DMS79 (cell line): ENCODE measurements at places on chromosomes 7 and 10.

GRCh38 chr7:17681965-17682364 lies 258.3 kb downstream of the SNX13 start:
- DNase-seq: no peak

- no peak for DNase-seq
Observed at GRCh38 chr7:2661602-2662272, 26.3 kb upstream of the AMZ1 start.

GRCh38 chr10:30491916-30492515 lies 58.0 kb downstream of the MAP3K8 start:
- no peak for DNase-seq

DNA sequence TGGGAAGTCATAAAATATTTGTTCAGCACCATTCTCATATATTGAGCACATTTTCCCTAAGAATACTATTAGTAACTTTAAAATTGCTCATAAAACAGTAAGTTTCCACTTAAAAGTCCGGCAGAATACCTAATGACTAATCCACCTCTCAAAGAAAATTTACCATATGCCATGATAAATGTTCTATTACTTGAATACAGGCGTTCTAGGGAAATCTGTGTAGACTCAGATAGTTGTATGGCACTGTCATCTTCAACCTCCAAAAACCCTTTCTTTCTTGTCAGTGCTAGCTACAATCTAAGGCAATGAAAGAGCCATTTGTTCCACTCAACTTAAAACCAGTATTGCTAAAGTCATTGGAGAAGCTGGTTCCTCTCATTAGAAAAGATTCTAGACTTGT lies 7.3 kb downstream of the GPR37 start:
- DNase-seq: no peak

GRCh38 chr7:19491371-19491770 lies 217.5 kb downstream of the POLR1F start:
- no peak for DNase-seq

GRCh38 chr7:40509287-40509996 lies 374.6 kb downstream of the SUGCT start:
- DNase-seq: no peak

- no peak for DNase-seq
Observed at GRCh38 chr10:117539903-117540639, 2.5 kb upstream of the EMX2 start.

DNA sequence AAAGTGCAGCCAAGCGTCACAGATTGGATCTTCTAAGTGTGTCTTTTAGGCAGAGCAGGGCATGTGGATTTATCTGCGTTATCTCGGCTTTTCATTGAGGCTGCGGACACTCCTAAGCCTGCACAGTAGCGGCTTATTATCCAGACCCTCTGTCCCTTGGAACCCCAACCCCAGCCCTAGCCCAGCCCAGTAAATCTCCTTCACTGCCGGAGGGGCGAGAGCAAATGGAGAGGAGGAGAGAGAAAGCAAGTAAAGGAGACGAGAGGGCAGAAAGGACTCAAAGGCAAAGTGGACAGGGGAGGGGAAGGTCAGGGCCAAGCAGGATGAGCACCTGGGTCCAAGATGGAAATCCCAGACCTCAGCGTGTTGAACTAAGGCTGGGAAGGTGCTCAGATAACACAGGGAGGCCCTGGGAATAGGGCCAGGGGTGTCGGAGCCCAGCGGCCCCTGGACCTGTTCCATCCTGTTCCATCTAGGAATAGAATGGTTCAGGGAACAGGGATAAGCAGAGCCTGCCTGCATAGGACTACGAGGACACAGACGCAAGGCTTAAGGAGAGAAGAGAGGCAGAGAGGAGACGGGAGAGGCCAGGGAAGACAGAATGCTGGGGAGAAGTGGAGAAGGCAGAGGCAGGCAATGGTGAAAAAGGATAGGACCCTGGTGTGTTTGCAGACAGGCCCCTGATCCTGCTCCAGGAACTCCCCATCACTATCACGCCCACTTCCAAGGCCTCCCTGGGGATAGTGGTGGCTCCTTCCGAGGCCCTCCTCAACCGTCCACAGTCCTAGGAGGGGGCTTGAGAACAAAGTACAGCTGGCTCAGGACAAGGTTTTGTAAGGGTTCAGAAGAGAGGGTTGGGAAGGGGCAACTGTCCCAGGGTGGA lies 99.6 kb downstream of the CHST15 start:
- DNase-seq: no peak

DNA sequence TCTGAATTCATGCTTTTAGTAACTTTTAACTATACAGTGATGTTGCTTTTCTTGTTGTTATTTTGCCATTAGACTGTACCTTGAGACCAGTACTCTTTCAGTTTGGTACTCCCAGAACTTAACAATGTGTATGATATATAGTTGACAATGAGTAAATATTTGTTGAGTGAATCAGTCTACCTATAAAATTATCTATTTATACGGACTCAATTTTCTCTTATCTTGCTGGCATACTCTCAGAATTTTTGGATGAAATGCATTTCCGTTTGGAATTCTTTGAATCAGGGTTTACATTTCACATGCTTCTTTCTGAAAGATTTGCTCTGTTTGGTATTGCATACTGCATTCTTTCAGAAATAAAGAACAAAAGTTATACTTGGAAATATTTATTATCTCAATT lies 47.8 kb upstream of the LRRC17 start:
- no peak for DNase-seq

DNA sequence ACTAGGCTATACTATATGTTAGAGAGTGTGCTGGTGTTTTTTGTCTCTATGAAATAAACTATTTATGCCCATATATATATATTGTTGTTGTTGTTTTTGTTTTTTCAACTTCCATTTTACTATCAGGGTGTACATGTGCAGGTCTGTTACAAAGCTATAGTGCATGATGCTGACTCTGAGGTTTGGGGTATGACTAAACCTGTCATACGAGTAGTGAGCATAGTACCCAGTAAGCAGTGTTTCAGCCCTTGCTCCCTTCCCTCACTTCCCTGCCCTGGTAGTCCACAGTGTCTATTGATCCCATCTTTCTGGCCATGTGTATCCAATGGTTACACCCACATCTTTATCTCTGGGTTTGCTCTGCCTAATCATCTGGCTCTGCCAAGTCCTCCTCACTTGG lies 101.8 kb downstream of the FAS start:
- no peak for DNase-seq

GRCh38 chr7:120467676-120468075 lies 194.7 kb downstream of the KCND2 start:
- no peak for DNase-seq

DNA sequence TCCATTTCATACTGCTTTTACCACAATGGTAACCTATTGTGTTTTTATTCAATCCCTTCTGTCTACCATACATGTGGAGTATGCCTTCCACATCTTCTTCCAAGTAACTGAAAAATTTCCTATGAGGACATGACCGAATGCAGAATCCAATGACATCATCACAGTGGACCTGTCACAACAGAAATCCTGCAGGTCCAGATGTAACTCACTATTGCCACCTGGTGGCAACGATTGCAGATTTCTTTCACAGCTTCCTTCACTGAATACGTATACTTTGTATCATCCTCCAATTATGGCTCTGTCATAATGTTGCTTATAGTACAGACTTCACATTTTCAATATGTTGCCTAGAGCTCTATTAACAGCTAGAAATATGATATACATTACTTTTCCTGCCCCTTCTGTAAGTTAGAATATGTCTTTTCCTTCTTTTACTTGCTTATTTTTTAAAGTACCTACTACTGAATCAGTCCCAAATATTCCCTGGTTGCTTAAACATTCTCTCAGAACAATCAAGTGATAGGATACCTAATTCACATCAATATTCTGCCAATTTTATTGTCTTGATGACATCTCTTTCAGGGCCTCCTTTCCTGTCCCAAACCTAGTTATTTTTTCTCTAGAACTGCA lies 45.4 kb downstream of the SLC13A1 start:
- no peak for DNase-seq

DNA sequence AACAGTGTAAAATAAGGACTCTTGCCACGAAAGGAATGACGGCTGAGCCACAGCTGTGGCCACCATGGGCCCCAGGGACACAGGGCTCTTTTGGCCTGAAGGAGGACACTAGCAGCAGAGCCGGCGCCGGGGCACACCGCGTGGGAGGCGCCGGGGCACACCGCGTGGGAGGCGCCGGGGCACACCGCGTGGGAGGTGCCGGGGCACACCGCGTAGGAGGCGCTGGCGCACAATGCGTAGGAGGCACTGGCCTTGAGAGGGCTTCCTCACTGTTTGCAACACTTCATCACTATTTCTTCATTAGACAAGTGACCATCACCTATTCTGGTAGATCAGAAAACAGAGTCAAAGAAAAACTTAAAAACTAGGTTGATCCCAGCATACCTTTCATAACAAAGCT lies 23.4 kb downstream of the ESYT2 start:
- no peak for DNase-seq

- no peak for DNase-seq
Observed at GRCh38 chr7:135803143-135803542, 54.5 kb upstream of the FAM180A start.

DNA sequence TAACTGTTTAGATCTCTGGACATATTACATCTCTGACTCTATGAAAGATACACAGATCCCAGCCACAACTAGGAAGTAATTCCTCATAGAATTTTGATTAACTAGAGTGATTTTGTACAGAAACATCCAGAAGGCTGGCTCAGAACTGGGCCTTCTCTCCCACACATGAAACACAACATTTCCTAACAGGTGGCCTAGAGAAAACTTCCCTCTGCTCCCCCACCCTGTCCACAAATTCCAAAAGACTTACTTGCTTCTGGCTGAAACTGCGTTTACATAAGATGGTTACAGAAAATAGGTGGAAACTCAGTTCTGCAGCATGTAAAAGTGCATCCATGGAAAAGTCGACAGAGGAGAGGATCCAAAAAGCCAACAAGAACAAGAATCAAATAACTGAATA lies 132.9 kb downstream of the FZD1 start:
- no peak for DNase-seq

DNA sequence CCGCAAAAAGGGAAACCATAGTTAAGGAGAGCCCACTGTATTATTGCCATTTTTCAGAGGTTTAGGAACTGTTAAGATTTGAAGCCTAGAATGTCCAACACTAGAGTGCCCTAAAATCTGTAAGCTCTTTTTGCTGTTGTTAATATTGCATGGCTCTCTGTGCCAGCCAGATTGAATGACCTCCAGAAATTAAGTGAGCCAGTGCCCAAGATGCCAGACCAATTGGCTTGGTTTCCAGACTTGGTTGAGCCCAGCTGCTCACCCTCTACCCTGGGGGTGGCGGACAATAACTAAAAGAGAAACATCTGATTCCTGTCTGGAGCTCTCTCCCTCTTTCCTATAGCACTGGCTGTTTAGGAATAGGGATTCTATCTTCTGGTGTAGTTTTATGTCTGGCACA lies 340.1 kb downstream of the PHF14 start:
- DNase-seq: no peak

- DNase-seq: no peak
Observed at GRCh38 chr7:108561047-108561619, 8.4 kb downstream of the THAP5 start.

GRCh38 chr10:61410353-61411070 lies 42.7 kb downstream of the TMEM26 start:
- DNase-seq: no peak

DNA sequence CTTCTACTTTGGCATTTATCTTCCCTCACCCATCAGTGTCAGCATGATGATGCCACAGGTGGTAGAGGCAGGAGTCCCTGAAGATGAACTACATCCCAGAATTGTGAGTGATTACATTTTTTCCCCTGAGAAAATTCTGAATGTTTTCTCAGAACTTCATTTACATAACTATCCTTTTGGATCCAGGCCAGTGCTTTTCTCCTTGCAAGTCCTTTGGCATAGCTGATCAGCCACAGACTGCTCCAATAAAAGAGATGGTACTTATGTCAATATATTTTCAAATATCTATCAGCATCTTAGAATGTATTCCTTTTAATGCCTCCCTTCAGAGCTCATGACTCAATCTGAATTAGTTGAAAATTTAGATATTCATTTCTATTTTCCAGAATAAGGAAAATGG lies 135.5 kb downstream of the IQUB start:
- DNase-seq: no peak

DNA sequence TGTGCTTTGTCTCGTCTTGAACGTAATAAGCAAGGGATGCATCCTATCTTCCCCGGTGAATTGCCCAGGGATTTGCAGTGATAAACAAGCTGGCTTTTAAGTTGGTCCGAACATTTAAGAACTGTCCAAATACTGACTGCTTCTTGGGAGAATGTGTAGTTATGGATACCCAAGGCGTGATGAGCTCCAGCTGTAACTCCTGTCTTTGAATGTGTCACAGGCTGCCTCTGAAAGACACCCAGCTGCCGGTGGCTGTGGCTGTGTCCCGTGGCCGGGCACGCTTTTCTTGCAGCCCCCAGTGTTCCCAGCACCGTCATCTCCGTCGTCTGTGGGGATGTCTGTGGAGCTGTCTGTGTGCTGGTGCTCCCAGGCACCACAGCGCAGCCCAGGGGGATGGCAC lies 118.1 kb downstream of the GLRX3 start:
- DNase-seq: no peak

- DNase-seq: no peak
Observed at GRCh38 chr7:152894295-152895170, 135.0 kb downstream of the ACTR3B start.

- no peak for DNase-seq
Observed at GRCh38 chr7:114649689-114650088, 235.1 kb downstream of the FOXP2 start.

DNA sequence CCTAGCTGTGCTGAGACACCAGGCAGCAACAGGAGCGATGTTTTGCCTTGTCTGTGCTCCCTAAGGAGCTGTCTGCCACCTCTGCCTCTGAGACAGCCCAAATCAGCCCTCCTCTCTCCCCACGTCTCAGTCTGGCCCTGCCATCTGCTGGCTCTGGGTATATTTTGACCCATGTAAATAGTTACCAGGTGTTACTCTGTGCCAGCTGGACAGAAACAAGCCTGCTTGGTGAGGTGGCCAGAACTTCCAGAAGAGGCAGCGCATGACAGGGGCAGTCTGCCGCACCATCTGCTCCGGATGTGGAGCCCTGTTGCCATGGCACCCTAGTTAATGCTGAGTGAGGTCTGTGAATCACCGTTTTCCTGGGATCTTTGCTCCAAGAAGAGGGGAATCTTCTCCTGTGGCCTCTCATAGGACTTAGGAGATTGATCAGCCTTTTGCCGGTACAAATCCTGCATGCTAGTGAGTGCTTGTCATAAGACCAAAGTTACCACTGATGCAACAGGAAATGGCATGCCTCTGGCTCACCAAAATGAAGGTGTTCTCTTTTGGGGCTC lies 31.8 kb downstream of the GSTO2 start:
- DNase-seq: peak; percentile 12

GRCh38 chr7:143462045-143462444 lies 15.6 kb upstream of the TAS2R41 start:
- no peak for DNase-seq

DNA sequence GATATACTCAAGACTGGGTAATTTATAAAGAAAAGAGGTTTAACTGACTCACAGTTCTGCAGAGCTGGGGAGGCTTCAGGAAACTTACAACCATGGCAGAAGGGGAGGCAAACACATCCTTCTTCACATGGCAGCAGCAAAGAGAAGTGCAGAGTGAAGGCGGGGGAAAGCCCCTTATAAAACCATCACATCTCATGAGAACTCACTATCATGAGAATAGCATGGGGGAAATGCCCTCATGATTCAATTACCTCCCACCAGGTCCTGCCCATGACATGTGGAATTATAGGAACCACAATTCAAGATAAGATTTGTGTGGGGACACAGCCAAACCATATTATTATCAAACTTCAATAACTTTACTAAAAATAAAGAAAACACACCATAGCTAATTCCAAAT lies 30.4 kb upstream of the JAZF1 start:
- no peak for DNase-seq

GRCh38 chr10:3786295-3787015 lies 1.4 kb upstream of the KLF6 start:
- DNase-seq: no peak

- no peak for DNase-seq
Observed at GRCh38 chr10:91944880-91945630, 21.5 kb downstream of the BTAF1 start.

GRCh38 chr7:28408105-28408959 lies 4.0 kb upstream of the CREB5 start:
- no peak for DNase-seq
